ENCODE measurements at places on chromosomes 4 and X.

DNA sequence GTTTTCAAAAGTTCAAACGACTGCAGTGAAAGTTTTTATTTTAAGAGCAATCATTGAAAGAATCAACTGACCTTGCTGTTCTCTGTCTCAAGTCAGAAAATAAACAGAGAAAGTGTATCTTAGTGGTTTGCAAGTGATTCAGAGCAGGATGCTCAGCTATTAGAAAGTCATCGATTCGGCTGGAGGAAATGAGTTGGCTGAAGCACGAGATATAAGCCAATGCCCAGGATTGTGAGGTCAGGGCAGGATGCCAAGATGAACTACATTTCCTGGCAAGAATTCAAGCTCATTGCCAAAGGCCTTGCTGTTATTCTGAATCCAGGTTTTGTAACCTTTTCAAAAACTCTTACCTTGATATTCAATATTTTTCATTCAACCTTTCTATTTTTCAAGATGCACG is 541.4 kb upstream of the BOD1L1 start:
- no peak for DNase-seq

DNA sequence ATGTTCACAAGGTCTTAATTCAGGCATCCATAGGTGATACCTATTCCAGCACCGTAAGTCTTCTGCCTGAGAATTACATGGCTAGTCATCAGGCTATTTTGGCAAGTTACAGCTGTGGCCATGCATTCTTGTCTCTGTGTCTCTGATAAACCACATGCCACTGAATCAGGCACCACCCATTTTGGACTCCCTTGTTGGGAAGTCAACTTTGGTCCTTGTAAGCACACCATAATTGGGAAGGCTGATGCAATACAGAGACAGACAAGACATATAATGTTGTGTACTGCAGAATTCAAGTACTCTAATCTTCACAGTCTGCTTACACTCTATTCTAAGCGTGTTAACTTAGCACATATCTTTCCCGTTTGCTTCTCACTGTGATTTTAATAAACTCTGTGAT is 483.7 kb upstream of the FTHL17 start:
- no peak for DNase-seq

DNA sequence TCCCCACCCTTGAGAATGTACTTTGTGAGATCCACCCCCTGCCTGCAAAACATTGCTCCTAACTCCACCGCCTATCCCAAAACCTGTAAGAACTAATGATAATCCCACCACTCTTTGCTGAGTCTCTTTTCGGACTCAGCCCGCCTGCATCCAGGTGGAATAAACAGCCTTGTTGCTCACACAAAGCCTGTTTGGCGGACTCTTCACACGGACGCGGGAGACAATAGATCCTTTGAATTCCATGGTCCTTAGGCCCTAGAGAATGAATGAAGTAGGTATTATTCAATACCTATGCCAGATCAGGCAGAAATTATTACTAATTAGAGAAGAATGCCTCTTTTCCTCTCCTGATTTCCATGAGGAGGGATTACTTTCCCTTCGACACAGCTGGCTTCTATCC is 101.0 kb downstream of the GPAT3 start:
- no peak for DNase-seq

- DNase-seq = no peak
These were observed 327 bp downstream of the PNPLA4 start for GRCh38 chrX:7926914-7927258.
